SJCRH30 (cell line): ENCODE measurements at places on chromosomes 13 and 19. TPM values are rescaled to one million over a fixed set of nuclear protein-coding genes. Genes with fewer than 3 reads are reported as not detected.
A peak's percentile ranks its signal among the peaks of the same experiment; 100 is the strongest.

Gene MISP3
- total RNA-seq = 0.81 and 1.3 TPM in 2 replicates

Gene ZNF766
- total RNA-seq = 19.1 and 23.4 TPM in 2 replicates

Gene YJEFN3
- 1.0 and 1.9 TPM in 2 replicates for total RNA-seq

DNA sequence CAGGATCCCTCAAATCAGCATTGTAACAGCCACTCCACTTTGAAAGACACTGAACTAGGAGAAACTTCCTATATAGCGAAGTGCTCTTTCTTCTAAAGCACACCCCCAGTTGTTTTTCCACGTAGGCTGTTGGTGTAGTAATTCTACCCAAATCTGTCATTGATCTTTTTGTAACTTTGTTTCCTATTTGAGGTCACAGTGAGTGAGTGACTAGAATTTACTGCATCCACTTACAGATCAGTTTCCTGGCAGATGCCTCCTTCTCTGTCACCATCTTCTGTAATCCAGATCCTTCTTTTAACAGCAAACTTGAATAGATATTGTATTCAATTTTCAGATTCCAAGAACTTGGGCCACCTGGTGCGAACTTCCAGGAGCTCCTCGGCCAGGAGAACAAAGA is 15.3 kb downstream of the ZAR1L start:
- DNase-seq = no peak
- H3K36me3 ChIP-seq = no peaks in the 10 kb centered on the region
- H3K27me3 ChIP-seq = no peaks in the 10 kb centered on the region
- no peak overlapping the region for H3K4me3 ChIP-seq
- no peaks in the 10 kb centered on the region for H3K4me1 ChIP-seq
- H3K27ac ChIP-seq = no peak overlapping the region

- no peak overlapping the region for H3K4me3 ChIP-seq
- no peaks in the 10 kb centered on the region for H3K36me3 ChIP-seq
- no peaks in the 10 kb centered on the region for H3K4me1 ChIP-seq
Observed at GRCh38 chr13:113064534-113065405, 40.8 kb upstream of the F7 start.

GRCh38 chr19:29665826-29666577 is 741 bp downstream of the PLEKHF1 start:
- H3K4me1 ChIP-seq = peaks cover 21% of the 10 kb centered on the region
- H3K27ac ChIP-seq = no peak overlapping the region
- H3K36me3 ChIP-seq = no peaks in the 10 kb centered on the region
- H3K4me3 ChIP-seq = peak overlapping the region; percentile 67
- DNase-seq = no peak

GRCh38 chr19:46288896-46289588 is 7.8 kb upstream of the HIF3A start:
- no peaks in the 10 kb centered on the region for H3K27me3 ChIP-seq
- peak; percentile 28 for DNase-seq
- peak overlapping the region; percentile 52 for H3K27ac ChIP-seq
- no peak overlapping the region for H3K4me3 ChIP-seq
- peaks cover 8% of the 10 kb centered on the region; the same call in 1 of the 2 replicates for H3K4me1 ChIP-seq

DNA sequence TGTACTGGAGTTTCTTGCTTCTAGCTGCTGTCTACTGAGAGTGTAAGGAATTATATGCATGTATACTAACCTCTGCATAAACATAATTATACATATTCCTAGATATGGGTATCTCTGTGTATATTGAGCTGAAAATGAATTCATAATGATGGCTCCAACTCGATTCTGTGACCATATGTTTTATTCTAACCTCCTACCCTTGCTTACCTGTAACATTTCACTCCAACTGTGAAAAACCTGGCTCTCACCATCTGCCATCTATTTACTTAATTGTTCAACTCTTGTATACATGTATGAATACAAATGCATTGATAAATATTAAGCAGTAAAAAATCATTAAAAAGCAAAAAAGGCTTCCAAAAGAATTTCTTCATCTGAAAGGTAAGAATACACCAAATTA is 1729.5 kb upstream of the SPRY2 start:
- no peaks in the 10 kb centered on the region for H3K36me3 ChIP-seq
- DNase-seq = no peak
- no peaks in the 10 kb centered on the region for H3K4me1 ChIP-seq
- H3K4me3 ChIP-seq = no peak overlapping the region
- H3K27me3 ChIP-seq = no peaks in the 10 kb centered on the region

DNA sequence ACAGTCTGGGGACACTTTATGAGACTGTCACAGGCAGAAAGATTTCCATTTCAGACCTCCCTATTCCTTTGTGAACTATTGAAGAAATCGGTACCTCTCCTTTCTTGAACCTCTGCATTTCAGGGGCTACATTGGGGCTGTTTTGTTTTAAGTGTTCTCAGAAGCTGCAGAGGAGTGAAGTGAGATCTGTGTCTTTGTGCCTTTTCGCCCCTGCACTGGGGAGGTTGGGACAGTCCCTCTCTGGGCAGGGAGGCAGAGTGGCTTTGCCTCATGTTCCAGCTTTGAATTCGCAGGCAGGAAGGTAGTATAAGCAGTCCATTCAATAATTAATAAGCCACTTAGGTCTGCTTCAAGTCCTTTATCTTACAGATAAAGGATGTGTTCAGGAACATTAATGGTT is 9.5 kb upstream of the AMER2 start:
- H3K4me3 ChIP-seq = no peak overlapping the region
- H3K27me3 ChIP-seq = peaks cover 13% of the 10 kb centered on the region; the same call in 1 of the 2 replicates
- H3K4me1 ChIP-seq = peaks cover 8% of the 10 kb centered on the region

DNA sequence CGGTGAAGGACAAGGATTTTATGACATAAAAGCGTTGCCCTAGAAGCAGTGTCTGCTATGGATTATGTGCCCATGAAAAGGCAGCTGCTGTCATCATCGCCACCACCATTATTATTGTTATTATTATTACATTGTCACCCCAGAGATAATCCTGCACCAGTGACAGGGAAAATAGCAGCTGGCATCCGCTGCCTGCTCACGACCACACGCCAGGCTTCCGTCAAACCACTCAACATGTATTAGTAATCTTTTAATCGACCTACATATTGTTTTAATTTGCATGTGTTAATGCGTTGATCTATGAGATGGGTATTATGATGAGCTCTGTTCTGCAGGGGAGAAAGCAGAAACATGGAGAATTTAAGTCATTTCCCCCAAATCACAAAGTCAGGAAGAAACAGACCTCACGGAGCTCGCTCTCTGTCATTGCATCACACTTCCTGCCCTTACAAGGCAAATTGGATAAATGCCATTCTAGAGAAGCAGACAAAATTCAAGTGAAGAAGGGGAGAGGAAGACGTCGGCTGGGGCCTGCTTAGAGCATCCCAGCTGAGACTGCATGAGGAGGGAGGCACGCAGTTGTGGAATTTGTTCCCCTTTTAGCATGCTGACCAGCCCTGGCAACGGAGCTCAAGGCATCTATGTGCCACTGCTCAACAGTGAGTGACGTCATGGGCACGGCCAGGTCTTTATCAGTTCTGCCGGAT is at the start of gene FFAR3:
Gene FFAR3 (plus strand): TSS at position 594 of the 707 bp plus-strand sequence. CDS start 431 bp downstream, outside the sequence.
- no peak within 1 kb of the TSS for H3K4me3 ChIP-seq
- no peaks in the 10 kb centered on the region for H3K36me3 ChIP-seq
- H3K27ac ChIP-seq = no peak within 1 kb of the TSS

GRCh38 chr19:30221176-30221575 is 151.0 kb upstream of the ZNF536 start:
- H3K27ac ChIP-seq = no peak overlapping the region
- H3K36me3 ChIP-seq = no peaks in the 10 kb centered on the region
- no peak for DNase-seq

DNA sequence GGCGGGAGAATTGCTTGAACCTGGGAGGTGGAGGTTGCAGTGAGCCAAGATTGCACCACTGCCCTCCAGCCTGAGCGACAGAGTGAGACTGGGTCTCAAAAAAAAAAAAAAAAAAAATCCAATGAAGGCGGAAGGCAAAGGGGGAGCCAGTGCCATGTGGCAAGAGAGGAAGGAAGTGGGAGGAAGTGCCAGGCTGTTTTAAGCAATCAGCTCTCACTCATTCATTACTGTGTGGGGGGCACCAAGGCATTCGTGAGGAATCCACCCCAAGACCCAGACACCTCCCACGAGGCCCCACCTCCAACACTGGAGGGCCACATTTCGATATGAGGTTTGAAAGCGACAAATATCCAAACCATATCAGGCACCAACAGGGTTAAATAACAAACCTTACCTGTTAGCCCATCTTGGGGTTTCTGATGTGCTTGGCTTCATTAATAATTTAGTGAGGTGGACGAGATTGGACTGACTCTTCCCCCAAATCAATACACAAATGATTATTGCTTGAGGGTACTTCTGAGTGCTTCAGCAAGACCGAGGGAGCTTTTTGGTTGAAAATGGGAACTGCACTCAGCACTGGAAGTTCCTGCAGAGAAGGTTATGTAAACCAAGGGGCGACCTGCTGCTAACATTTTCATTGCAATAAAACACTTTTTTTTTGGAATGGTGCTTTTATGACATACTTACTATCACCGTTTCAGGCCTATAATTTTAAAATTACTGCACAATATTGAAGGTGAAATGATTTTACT is 7.5 kb upstream of the LRP3 start:
- H3K4me3 ChIP-seq = no peak overlapping the region
- 0 out of 2 replicates have a peak, but pooled peaks cover 3% of the 10 kb centered on the region for H3K27me3 ChIP-seq
- no peaks in the 10 kb centered on the region for H3K4me1 ChIP-seq
- H3K36me3 ChIP-seq = no peaks in the 10 kb centered on the region
- no peak overlapping the region for H3K27ac ChIP-seq
- DNase-seq = no peak

DNA sequence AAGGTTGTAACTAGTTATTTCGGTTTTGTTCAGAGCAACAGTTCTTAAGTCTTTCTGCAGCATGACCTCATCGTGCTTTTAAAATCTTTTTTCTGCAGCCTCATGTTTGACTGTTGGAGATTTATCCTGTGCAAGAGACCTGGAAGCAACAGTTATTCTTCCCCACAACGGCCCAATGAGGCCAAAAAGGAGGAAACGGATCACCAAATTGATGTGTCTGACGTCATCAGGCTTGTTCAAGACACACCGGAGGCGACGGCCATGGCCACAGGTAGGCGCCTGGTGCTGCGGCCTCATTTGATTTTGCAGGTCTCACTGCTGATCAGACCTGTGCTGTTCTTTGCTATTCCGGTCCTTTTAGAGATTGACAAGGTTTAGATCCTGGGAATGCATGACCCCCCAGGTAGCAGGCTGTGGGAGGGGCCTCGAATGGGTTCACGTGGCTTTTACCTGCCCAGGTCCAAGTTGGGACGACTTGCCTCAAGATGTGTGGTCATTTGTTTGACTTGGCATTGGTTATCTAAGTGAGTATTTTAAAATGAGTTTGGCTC is 66.8 kb upstream of the MCF2L start:
- no peaks in the 10 kb centered on the region for H3K4me1 ChIP-seq
- peaks cover 15% of the 10 kb centered on the region; the same call in 1 of the 2 replicates for H3K27me3 ChIP-seq
- no peak overlapping the region for H3K4me3 ChIP-seq
- H3K27ac ChIP-seq = no peak overlapping the region

DNA sequence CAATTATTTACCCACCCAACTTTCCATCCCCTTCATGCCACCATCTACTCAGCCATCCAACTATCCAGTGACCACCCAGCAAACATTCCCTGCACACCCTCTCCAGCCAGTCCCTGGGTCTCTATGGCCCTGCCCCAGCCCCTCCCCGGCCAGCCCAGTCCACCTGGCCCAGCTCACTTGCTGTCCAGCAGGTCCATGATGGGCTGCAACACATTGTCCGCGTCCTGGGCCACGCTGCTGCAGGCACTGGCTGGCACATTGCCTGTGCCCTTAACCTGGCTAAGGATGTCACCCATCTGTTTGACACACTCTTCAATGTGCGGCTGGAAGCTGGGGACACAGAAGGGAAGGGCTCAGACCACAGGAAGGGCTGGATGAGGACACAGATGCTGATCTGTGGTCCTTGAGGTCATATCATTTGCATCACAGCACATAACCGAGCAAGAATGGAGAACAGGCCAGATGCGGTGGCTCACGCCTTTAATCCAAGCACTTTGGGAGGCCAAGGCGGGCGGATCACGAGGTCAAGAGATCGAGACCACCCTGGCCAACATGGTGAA is 61.6 kb downstream of the UNC13A start:
- no peak for DNase-seq
- no peaks in the 10 kb centered on the region for H3K4me1 ChIP-seq
- no peak overlapping the region for H3K4me3 ChIP-seq
- H3K27me3 ChIP-seq = no peaks in the 10 kb centered on the region
- H3K27ac ChIP-seq = no peak overlapping the region

GRCh38 chr19:8158411-8159074 is 9.2 kb upstream of the FBN3 start:
- H3K27ac ChIP-seq = no peak overlapping the region
- H3K36me3 ChIP-seq = no peaks in the 10 kb centered on the region
- no peaks in the 10 kb centered on the region for H3K27me3 ChIP-seq
- no peak overlapping the region for H3K4me3 ChIP-seq

GRCh38 chr19:41868120-41868988 is 8.3 kb downstream of the RPS19 start:
- H3K27me3 ChIP-seq = no peaks in the 10 kb centered on the region
- DNase-seq = no peak
- peaks cover 7% of the 10 kb centered on the region for H3K4me1 ChIP-seq
- peaks cover 84% of the 10 kb centered on the region for H3K36me3 ChIP-seq
- no peak overlapping the region for H3K27ac ChIP-seq

DNA sequence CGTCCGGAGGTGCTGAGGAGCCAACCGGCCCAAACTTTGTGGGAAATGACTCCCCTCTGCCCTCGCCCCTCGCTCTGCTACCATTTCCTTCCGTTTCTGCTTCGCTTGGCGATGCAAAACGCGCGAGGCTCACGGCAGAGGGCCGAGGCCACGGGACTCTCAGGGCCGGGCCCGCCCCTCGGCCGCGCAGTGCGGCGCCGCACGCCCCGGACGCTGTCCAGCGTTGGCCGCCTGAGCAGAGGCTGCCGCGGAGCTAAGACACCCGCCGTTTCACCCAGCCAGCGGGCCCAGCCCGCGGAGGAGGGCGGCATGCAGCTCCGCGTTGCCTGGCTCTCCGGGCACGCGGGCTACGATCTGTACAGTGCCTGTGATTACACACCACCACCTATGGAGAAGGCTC is 2.1 kb upstream of the ZNF578 start:
- no peak overlapping the region for H3K27ac ChIP-seq
- H3K36me3 ChIP-seq = no peaks in the 10 kb centered on the region
- no peak overlapping the region for H3K4me3 ChIP-seq
- H3K27me3 ChIP-seq = no peaks in the 10 kb centered on the region
- DNase-seq = no peak
- H3K4me1 ChIP-seq = no peaks in the 10 kb centered on the region
